ENCODE measurements at places on chromosomes 2 and 18.

DNA sequence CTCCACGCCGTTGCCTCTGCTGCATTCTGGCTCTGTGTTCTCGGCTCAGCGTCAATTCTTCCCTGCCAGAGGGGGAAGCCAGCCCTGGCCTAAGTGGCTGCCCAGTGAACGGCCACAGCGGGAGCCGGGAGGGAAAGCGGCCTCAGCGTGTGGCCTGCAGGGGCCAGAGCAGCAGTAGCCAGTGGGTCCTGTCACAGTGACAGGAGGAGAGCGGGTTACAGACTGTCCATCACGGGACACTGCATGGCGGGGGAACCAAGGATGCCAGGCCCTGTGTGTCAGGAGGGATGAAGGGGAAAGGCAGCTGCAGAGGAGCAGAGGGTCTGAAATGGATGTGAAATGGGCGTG is 39.7 kb downstream of the PDIA6 start:
- no peak for DNase-seq

GRCh38 chr2:74922592-74923227 is 35.7 kb upstream of the POLE4 start:
- DNase-seq: no peak

DNA sequence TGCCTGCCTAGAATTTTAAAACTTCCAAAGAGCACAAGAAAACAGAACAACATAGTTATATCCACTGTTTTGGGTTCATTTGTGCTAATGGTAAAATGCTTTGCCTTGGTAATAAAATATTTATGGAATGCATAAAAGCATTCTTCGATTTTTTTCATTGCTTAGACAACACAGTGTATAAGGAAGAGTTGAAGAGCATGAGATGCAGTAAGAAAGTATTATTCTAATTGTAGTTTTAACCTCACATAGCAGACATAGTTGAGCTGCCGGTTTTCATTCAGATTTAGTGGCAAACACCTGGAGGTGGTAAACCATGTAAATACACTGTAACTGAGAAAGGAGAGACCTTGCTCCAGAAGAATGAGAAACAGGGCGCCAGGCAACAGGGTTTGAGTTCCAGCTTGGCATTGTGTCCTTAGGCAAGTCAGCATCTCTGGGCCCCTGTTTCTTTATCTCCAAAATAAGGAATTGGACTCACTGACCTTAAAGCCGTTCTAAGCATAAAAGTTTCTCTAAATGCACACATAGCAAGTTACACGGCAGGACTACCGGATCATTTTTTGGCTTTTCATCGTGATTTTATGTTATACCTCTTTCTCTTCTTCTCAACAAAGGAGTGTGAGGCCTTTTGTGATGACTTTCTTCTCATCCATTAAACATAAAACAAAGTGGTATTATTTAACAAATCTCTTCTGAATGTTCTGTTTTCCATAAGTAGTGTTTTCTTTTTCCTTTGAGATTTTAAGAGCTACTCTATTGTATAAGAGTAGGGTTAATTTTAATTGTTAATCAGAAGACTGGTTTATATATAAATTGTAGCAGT is 7.9 kb downstream of the UGP2 start:
- DNase-seq: no peak

DNA sequence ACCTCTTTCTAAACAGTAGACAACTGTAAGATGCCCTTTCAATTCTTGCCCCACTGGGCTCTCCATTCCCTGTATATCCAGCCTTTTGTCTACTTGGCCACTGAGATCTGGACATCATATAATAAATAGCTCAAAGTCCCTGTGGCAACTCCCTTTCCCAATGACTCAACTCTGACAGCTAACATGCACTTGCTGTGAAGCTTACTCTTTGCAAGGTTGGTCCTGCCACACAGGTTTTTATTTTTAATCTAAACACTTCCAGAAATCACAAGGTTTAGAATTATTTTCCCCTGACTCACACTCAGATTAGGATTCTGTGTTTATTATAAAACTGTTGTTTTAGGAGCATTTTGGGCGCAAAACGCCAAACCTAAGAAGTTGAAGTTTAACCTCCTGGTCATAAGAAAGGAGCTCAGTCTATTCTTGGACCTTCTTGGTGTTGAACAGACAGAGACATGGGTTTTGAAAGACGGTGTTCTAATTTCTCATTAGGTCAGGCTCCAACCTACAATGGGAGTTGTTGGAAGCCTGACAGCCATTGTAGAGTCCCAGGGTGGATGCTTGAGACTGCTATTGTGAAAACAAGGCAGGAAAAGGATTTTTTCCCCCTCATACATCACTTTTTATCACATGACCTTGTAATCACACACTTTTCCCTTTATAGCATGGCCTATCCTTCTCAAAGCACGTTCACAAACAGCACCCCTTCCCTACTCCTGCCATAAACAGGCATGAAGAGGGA is 124.7 kb upstream of the SERPINE2 start:
- no peak for DNase-seq

- DNase-seq: no peak
Observed at GRCh38 chr2:238006510-238006909, 39.7 kb downstream of the UBE2F start.

- DNase-seq: no peak
Observed at GRCh38 chr2:191748059-191748461, 70.1 kb downstream of the NABP1 start.

DNA sequence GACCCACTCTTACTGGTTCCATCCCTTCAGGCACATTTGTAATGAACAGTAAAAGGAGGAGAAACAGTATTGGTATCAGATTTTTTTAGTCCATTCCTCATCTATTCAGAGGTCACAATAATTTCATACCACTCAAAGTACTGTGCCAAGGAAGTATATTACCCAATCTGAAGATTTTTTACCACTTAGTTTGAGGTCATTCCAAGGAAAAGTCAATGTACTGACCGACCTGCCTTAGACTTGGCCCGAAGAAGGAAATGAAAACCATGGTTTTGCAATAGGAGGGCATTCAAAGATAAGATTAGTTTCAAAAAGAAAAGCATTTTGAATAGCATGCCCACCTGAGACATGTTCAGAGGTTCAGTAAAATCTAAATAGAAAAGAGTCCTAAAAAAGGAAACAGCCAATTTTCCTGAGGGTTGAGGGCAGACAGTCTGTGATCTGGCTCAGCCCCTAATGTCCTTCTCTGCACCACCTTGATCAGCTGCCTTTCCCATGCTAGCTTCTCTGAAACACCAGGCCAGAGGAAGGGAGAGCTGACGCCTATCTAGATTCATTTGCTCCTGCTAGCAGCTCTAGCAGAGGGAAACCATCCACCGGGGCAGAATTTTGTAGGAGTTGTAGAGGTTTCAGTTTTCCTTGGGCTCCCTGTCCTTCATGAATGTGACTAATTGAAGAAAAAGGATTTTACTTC is 107.3 kb upstream of the FZD5 start:
- DNase-seq: no peak

Measured in stimulated activated CD8-positive, alpha-beta memory T cell treated with anti-CD3 and anti-CD28 coated beads, Interleukin-4, amount 100 ng/mL, for 24 hours (primary cell).